COR-L47 (cell line): ENCODE measurements at places on chromosomes 12 and 14.

DNA sequence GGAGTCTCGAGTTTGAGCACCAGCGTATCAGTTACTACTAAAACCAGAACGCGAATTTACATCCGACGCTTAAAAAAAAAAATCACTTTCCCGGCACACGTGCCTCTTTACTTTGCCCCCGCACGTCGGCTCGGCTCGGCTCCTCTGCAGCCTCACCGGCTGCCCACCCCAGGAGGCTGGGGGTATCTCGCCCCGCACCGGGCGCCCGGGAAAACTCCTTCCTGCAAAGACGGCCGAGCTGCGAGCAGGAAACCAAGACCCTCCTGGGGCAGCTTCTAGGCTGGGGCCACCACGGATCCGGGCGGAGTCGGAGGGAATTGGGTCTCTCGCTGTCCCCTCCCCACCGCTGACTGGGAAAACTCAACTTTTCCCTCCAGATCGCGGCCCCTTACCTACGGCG, 610 bp downstream of the VSIG10 start:
- no peak for DNase-seq

DNA sequence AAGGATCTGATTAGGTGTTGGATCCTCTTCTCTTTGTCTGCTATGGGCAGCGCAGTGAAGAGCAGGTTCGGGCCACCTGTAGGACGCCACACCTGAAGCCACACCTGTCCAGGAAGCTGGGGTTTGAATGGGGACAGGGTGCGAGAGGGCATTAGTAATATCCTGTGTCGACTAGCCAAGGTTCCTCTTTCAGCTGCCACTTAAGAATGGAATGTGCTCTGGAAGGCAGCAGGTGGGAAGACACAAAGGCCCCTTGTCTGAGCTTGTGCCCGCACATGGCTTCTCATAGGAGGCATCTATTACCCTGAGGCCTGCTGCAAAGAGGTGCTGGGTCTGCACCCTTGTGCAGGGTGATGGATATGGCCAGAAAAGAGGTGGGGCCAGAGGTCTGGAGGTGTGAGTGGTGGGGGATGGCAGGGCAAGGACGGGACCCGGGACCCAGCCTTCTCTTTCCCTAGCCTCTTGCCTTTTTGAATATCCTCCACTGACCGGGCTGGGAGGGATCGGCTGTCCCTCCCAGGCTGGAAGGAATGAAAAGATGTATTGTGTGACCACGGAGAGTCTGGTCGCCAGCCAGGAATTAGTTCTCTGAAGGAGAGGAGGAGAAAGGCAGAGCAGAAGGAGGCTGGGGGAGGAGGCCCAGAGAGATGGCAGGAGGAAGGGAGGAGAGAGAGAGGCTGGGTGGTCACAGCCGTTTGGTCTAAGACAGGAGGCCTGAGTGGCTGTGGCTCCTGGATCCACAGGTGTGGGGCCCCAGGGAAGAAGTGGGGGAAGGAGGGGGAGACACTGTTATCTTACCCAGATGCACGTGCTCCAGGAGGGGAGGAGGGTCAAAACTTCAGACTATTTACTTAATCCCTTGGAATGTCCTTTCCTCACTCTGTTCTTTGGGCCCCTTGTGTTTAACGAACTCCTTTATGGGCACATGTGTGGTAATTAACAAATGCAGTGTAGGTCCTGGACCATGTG, 101.5 kb downstream of the SMOC1 start:
- DNase-seq = peak; percentile 27

DNA sequence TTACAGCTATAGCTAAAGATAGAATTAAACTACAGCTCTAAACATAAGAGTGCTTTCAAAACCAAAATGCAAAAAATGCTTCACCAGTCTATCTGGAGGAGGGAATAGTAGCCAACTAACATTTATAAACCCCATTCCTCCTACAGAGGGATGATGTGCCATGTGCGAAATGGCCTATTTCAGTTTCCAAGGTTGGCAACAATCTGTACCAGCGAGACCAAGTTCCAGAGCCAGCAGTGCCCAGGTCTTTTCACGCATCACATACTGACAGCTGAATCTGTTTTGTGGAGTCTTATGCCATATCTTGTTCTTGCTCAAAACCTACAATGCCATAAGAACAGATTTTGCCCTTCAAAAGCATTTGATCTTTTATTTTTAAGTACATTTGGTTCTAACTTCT, 24.5 kb downstream of the NELL2 start:
- no peak for DNase-seq

- no peak for DNase-seq
Measured at GRCh38 chr12:116855744-116856470, 25.3 kb downstream of the HRK start.

DNA sequence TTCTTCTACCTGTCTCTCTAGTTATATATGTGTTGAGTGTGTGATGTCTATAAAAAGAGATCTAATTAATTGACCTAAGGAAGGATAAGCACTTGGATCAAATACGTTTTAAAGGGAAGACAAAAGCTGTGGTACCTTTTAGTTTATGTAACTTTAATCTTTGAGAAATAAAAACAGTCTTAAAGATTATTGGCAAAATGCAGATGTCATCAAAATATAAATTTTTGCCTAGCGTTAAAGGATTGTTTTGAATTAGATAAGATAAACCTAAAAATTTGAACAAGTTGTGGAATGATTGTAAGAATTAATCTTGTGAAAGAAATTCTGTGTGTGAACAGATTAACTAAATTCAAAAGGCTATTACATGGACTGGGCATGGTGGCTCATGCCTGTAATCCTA, 42.9 kb downstream of the C12orf56 start:
- no peak for DNase-seq

GRCh38 chr12:10175846-10176636, 2.8 kb upstream of the TMEM52B start:
- no peak for DNase-seq

GRCh38 chr12:78062786-78063185, 232.1 kb downstream of the NAV3 start:
- no peak for DNase-seq
